Stimulated activated CD8-positive, alpha-beta memory T cell treated with anti-CD3 and anti-CD28 coated beads, Interleukin-4, amount 100 ng/mL, for 48 hours (primary cell): ENCODE measurements at places on chromosomes 7 and 10.

GRCh38 chr7:132347858-132348257, 228.4 kb downstream of the PLXNA4 start:
- DNase-seq: no peak

- DNase-seq: no peak
Measured at GRCh38 chr7:120979765-120980499, 8.6 kb upstream of the CPED1 start.

- no peak for DNase-seq
Measured at GRCh38 chr10:97740613-97741012, 3.7 kb downstream of the ZFYVE27 start.

- no peak for DNase-seq
Measured at GRCh38 chr10:43952760-43953159, 304.1 kb upstream of the ZNF32 start.

- no peak for DNase-seq
Measured at GRCh38 chr7:100835903-100836811, 8.8 kb upstream of the EPHB4 start.

GRCh38 chr10:46297406-46298204, 10.8 kb downstream of the ANTXRL start:
- no peak for DNase-seq
